ENCODE measurements at places on chromosomes 3 and 15. TPM values are rescaled to one million over a fixed set of nuclear protein-coding genes. Genes with fewer than 3 reads are reported as not detected.

PPM1L gene
- polyA plus RNA-seq = 7.8 TPM

CHRFAM7A gene
- 1.7 TPM for polyA plus RNA-seq

GRCh38 chr3:58116985-58117384 lies 93.8 kb downstream of the DNASE1L3 start:
- DNase-seq = no peak

TRH gene
- 0.69 TPM for polyA plus RNA-seq

GRCh38 chr3:147318900-147319299 lies 87.4 kb downstream of the ZIC4 start:
- no peak for DNase-seq

- no peak for DNase-seq
Measured at GRCh38 chr15:88454236-88454635, 13.0 kb downstream of the MRPL46 start.

DNA sequence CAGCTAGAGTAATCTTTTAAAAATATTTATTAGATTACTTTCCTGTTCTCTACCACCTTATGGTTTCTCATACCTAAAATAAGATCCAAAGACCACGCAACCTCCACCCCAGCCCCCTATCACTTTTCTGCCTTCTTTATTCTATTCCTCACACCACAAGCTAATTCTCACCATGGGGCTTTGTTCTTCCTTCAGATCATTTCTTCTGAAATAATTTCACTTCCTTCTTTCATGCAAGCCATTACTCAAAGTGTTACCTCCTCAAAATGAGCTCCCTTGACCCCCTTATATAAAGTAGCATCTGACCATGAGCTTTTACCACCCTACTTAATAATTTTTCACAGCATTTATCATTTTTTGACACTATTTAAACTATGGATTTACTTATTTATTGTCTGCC lies 233.2 kb upstream of the TMCO5A start:
- DNase-seq = no peak

- no peak for DNase-seq
Measured at GRCh38 chr3:155018621-155019330, 61.3 kb upstream of the MME start.

GRCh38 chr15:60781211-60781713 lies 302.3 kb upstream of the ICE2 start:
- DNase-seq = no peak

TMC3 gene
- 0.29 TPM for polyA plus RNA-seq

GRCh38 chr3:98741121-98741716 lies 21.9 kb upstream of the ST3GAL6 start:
- no peak for DNase-seq

DNA sequence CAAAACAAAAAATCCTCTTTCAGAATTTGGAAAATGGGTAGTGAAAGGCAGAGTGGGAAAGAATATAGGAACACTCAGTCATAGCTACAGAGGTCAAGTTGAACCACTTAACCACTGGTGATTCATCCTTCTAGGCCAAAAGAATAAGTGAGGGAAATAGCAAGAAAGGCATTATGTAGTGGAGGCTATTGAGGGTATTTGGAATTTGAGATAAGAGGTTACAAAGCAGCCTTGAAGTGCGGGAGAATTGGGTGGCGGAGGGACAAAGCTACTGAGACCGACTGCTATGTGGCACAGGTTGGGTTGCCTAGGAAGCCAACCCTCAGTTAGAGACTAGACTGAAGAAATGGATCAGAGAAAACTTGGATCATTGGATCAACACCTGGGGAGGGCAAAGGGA lies 109.5 kb downstream of the SYNPR start:
- no peak for DNase-seq

FEM1B gene
- 53.4 TPM for polyA plus RNA-seq

DNA sequence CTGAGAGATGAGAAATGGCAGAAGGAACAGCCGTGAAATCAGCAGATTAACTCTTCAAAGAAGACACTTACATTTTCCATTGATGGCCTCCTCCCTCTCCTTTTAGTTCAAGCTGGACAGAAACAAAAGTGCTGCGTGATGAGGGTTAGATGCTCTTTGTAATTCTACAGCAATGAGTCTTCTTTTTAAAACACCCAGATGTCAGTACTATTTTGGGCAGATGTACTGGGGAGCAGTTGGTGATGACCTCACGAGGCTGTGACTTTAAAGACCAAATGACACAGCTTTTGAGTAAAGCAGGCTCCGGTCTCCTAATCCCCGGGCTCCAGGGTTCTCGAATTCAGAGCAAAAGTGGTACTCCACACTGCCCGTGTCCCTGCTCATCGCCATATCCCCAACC lies 198.2 kb downstream of the SLCO3A1 start:
- DNase-seq = no peak

ADAMTS9 gene
- 168 TPM for polyA plus RNA-seq

TMEM41A gene
- 33.7 TPM for polyA plus RNA-seq

- DNase-seq = no peak
Measured at GRCh38 chr3:60086811-60087210, 1037.0 kb upstream of the CFAP20DC start.

- DNase-seq = no peak
Measured at GRCh38 chr3:37952564-37952963, 38.0 kb upstream of the VILL start.

GRCh38 chr3:88033808-88034207 lies 25.0 kb downstream of the CGGBP1 start:
- no peak for DNase-seq

CA12 gene
- 123 TPM for polyA plus RNA-seq

DNA sequence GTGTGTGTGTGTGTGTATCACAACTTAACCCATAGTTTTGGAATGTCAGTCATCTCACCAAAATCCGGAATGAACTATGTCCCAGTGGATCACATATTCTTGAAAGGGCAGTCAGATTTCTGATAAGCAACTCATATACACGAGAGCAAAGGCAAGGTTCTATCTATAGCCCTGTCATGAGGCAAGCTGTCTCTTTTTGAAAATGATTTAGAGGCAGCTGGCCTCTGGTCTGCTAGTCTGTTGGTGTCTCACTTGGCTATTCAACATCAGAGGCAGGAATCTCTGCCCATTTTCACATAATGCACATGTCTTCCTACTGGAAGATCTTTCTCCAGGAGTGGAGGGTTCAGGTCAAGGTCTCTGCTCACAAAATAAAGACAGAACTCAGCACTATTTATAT lies 79.8 kb downstream of the CNTN6 start:
- no peak for DNase-seq

CTXN2 gene
- polyA plus RNA-seq = not detected

DNA sequence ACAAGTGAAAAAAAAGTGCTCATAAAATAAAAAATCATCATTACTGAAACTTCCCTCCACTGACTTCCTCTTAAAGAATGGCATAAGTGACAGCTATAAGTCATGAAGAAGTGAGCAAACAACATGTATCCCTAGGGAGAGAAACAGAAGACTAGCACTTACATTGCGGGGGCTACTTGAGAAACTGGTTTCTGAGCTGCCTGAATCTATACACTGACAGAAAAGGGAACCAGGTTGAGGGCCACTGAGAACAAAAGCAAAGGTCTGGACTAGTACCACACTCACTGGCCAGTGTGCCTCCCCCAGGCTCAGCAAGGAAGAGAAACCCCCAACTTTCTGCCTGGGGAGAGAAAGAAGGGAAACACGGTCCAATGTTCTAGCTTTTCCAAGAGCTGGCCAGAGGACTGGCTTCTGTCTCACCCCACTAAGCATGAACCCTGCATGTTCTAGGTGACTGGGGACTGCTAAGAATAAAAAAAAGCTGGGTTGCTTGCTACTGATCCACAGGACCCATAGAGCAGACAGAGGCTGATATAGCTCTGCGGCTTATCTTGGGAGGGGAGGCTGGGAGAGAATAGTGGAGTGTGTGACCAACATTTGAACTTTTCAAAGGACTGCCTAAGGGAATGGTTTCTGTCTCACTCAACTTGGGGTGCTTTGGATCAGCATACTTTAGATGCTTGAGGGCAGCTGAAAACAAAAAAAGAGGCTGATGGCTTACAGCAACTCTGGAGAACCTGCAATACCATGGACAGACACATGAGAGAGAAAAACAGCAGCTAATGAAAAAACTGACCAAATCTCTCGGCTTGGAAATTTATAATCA lies 8.1 kb downstream of the RAD18 start:
- no peak for DNase-seq

KIF9 gene
- 23.5 TPM for polyA plus RNA-seq

TIMP4 gene
- polyA plus RNA-seq = 7.1 TPM

GRCh38 chr3:188197388-188197847 lies 43.5 kb downstream of the LPP start:
- no peak for DNase-seq

GHRL gene
- polyA plus RNA-seq = 3.0 TPM

DNA sequence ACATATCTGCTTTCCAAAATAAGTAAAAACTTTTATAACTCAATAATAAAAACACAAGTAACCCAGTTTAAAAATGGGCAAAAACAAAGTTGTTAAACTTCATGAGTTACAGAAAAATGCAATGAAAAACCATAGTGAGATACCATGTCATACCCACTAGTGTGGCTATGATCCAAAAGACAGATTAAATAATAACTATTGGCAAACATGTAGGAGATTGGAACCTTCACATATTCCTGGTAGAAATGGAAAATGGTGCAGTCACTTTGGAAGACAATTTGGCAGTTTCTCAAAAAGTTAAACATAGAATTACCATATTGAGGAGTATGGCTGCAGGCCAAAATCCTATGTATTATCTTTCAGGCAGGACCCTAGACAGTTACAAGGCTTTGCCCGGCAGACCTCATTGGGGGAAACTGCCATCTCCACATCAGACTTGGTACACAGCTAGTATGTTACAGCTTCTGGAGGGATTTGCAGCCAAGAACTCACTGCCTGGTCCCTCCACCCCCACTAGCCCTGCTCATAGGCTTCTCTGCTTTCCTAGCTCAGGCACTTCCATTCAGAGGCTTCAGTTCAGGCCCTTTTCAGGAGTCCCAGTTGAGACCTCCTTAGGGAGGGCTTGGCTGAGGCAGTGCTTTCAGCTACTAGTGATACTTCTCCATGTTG lies 147.8 kb downstream of the NEK10 start:
- no peak for DNase-seq

GRCh38 chr3:148208975-148209374 lies 488.7 kb upstream of the AGTR1 start:
- DNase-seq = no peak

GRCh38 chr15:70299931-70300869 lies 202.5 kb upstream of the TLE3 start:
- DNase-seq = no peak

GRCh38 chr15:78808550-78808949 lies 2.7 kb downstream of the ADAMTS7 start:
- DNase-seq = no peak

All from left renal pelvis (tissue), 4 donors.